ENCODE measurements at places on chromosomes 5 and 9.

GRCh38 chr9:124427281-124427680 is 12.0 kb upstream of the PSMB7 start:
- DNase-seq, result no peak

DNA sequence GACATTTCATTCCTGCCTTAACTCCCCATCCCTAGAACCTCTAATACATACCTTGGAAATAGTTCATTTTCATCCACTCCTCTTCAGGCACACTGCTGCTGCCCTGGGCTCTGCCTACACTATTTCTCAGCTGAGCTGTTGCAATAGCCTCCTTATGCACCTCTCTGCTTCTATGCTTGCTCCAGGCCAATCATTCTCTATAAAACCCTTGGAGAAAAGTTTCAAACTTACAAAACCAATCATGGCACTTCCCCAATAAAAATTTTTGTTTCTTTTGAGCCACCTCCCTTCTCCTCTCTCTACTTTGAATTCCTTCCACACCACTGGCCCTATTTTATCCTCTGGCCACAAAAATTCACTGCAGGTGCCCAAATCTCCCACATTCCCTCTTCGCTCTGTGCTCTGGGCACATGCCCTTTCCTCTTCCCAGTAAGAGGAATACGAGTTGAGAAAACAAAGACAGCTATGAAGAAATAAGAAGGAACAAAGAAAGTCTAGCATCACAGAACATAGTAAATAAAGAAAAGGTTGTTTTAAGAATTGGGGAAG is 301.4 kb downstream of the ELAVL2 start:
- no peak for DNase-seq

- peak; percentile 7 for DNase-seq
Observed at GRCh38 chr9:89484475-89485404, 13.2 kb downstream of the SEMA4D start.

GRCh38 chr9:26228273-26228672 is 550.0 kb upstream of the TUSC1 start:
- peak; percentile 15 for DNase-seq

DNA sequence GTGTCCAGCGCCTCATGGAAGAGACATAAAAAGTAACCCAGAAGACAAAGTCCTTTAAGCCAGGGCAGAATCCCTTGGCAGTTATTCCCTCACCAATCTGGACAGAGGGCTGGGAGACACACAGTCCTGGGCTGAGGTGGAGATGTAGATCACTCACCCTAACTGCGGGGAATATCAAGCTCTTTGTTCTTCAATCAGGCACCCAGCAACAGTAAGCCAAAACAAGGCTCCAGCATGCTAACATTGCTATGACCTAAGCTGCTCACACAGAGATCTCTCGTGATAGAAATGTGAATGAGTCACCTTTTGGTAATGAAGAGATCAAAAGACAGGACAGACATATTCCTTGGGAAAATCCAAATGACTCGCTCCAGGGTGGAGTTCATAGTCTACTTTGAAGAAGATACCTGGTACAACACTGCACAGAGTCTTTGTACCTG is 101.3 kb downstream of the FBN2 start:
- DNase-seq, result peak; percentile 88

- no peak for DNase-seq
Observed at GRCh38 chr9:131310833-131311554, 21.5 kb downstream of the PLPP7 start.

- no peak for DNase-seq
Observed at GRCh38 chr9:16029796-16030363, 477.0 kb downstream of the CCDC171 start.

GRCh38 chr5:10699281-10699874 is 61.7 kb downstream of the DAP start:
- no peak for DNase-seq

DNA sequence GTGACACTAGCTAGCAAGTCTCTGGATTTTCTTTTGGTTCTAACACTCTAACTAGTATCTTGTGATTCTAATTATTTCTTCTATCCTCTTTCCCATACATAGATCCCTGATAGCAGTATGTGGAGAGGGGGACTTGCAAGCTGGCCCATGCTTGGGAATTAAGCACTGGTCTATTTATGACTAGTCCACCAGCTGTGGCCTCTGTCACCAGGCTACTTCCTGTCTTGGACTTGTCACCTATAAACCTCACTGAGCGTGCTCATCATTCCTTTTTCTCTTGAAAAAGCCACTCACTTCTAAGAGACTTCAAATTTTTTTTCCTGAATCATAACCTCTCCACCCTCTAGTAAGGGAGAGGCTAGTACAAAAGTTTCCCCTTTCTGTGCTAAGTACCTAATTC is 32.3 kb upstream of the MAMDC2 start:
- no peak for DNase-seq

DNA sequence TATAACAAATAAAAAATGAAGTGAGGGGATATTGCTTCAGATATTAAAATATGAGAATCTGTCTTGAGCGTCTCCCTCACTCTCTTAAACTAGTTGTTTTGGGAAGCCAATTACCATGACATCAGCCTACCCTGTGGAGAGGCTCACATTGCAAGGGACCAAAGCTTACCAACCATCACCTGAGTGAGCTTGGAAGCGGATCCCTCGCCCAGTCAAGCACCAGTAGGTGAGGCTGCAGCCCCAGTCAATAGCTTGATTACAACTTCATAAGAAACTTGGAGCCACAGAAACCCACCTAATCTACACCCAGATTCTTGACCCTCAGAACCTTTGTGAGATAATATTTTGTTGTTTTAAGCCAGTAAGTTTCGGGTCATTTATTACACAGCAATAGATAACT is 206.2 kb downstream of the CEMIP2 start:
- no peak for DNase-seq

DNA sequence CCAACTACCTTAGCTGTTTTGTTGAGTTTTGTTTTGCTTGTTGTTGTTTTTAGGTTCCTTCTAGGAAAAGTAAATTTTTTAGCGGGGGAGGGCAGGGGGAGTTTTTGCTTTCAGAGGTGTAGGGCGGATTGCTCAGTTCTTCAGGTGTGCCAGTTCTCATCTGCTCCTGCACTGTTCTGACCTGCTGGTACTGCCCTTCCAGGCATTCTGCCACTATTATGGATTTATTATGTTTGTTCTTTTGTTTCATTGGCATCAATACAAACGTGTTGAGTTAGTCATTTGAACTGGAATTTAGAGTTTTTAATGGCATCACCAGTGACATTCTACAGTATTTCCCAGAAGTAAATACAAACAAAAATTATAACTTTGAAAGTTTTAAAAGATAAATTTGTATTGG is 26.0 kb downstream of the ERCC6L2 start:
- no peak for DNase-seq

DNA sequence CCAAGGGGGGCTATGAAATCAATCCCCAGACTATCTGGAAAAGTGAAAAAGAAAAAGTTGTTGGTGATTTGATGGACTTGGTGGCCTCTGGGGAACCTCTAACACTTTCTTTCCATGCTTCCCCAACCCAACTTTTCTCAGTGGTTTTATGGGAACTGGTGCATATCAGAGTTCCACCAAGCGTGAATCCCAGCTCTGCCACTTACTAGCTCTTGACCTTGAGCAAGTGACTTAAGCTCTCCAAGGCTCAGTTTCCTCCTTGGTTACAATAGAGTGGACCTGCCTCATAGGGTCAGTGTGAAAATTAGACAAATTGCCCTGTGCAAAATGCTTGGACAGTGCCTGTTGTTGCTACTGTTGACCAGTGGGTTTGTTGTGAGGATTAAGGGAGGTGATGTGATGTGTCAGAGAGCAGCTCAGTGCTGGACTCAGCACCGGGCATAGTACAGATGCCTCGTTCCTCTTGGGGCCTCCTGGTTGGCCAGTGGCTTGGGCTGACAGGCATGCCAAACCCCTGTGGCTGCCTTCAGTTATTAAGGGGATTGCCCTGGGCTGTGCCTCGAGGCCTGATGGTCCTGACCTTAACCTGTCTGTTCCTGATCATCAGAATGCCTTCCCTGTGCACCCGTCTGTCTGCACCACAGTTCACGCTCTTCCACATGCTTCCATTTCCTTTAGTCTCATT is 49.3 kb downstream of the COL15A1 start:
- DNase-seq, result peak; percentile 31

- DNase-seq, result peak; percentile 11
Observed at GRCh38 chr5:87110721-87111120, 157.0 kb upstream of the RASA1 start.

- DNase-seq, result no peak
Observed at GRCh38 chr9:19512103-19512832, 103.5 kb downstream of the ACER2 start.

- no peak for DNase-seq
Observed at GRCh38 chr9:90974643-90975245, 173.1 kb downstream of the SYK start.

DNA sequence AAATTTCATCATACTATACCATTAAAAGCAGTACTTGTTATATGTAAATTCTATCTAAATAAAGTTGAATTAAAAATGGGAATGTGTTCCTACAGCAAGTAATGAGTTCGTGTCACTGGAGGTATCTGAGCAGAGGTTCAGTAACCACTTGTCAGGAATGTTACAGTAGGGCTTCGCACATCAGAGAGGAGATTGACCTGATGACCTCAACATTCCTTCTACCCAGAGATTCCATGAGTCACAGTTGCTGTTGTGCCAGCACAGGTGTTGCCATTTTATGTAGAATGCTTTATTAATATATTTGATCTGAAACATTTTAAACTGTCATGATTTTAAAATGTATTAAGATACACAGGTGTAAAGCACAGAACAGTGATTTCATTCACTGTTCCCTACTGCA is 60.3 kb downstream of the STX17 start:
- DNase-seq, result peak; percentile 8

DNA sequence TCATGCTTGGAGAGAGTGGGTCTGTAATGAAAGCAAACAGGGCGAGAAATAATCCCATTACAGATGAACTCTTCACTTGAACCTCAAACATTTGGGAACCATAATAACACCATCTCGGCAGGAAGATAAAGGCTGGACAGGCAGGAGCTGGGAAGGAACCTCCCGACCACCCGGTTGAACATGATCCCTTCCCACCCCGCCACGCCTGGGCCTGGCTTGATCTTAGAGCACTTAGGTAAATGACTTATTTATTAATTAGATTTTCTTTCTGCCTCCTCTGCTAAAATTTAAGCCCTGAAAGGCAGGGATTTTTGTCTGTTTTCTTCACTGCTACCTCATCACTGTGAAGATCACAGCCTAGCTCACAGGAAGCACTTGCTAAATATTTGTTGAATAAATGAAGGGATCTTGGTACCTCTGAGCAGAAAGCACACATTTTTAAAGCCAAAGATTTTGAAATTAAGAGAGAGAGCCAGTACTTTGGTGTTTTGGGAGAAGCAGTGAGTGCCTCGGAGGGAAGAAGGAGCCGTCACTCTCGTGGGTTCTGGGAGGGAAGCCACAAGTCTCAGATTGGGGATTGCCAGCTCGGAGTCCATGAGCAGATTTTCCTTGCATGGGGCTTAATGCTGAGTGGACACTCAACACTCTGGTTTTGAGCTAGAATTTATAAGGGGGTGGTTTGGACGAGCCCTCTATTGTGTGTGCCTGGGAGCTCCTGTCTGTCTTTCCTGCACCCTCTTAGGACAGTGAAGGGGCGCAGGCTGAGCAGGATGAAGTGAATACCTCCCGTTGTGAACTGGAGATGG is 133.3 kb downstream of the MACROH2A1 start:
- DNase-seq, result no peak

Data from fibroblast of mammary gland (primary cell).